ENCODE measurements at places on chromosomes 12 and 14.

GRCh38 chr12:46107591-46107990 lies 117.2 kb upstream of the SCAF11 start:
- no peak for DNase-seq

DNA sequence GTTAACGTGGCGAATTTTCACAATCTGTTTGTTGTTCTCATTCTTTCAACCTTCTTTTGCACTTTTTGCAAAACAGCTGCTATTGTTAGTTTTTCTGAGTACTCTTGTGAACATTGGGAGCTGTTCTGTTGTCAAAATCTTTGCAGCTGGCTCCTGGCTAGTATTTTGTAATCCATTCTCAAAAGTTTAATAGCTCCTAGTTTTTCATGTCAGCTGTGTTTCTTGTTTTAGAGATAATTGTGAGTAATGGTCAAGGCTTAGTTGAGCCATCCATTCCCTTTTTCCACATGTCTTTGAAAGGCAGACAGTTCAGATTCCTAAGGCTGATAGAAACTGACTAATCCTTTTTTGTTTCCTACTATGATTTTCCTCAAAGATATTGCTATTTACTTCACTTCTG lies 39.1 kb upstream of the CRADD start:
- no peak for DNase-seq

DNA sequence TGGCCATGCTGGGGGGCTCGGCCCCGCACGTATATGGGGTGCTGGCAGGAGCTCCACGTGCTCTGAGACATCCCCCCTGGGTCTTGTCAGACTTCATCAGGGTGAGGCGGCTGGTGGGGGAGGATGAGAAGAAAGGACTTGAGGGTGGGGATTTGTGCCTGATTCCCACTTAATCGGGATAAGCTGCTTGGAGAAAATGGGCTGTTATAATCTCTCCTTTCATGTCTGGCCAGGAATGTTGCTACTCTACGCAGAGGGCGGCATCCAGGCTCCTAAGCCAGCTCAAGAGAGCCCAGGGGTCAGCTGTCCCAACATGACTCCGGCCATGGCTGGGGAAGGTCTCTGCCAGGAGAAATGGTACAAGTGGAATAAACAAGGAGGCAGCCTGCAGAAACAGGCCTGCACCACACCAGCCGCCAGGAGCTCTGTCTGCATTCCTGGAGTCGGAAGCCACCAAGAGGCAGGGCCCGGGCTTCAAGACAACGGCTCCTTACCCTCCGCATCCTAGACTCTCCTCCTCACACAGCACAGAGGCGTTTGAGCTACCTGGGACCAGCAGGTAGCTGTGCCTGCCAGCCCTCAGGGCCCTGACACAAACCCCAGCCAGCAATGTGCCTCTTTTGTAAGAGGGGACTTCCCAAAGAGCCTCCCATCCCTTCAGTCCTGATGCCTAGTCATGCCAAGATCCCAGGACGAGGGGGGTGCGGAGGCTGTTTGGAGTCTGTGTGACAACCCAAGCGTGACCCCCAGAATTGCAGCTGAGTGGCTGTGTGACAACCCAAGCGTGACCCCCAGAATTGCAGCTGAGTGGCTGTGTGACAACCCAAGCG lies 195.8 kb upstream of the DIO3 start:
- no peak for DNase-seq

DNA sequence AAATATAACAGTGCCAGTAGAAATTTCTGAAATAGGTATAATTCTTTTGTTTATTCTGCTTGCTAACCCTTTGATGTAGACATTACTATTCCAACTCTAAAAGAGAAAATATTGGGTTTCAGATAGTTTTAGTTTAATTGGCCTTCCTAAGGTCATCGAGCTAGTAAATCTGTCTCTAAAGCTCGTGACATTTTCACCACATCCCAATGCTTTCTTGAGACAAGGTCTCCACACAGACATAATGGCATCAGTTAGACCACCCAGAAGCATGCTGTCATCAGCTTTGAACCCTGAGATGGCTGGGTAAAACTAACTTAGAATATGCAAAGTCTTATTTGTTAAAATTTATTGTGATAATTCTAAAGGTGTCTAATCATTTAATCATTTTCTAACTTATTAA lies 52.0 kb downstream of the PIK3C2G start:
- DNase-seq: no peak

DNA sequence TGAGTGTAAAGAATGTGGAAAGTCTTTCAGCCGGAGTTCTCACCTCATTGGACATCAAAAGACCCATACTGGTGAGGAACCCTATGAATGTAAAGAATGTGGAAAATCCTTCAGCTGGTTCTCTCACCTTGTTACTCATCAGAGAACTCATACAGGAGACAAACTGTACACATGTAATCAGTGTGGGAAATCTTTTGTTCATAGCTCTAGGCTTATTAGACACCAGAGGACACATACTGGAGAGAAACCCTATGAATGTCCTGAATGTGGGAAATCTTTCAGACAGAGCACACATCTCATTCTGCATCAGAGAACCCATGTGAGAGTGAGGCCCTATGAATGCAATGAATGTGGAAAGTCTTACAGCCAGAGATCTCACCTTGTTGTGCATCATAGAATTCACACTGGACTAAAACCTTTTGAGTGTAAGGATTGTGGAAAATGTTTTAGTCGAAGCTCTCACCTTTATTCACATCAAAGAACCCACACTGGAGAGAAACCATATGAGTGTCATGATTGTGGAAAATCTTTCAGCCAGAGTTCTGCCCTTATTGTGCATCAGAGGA lies 25.1 kb upstream of the ZNF268 start:
- DNase-seq: no peak

GRCh38 chr12:45354399-45354798 lies 138.5 kb downstream of the ANO6 start:
- DNase-seq: no peak

DNA sequence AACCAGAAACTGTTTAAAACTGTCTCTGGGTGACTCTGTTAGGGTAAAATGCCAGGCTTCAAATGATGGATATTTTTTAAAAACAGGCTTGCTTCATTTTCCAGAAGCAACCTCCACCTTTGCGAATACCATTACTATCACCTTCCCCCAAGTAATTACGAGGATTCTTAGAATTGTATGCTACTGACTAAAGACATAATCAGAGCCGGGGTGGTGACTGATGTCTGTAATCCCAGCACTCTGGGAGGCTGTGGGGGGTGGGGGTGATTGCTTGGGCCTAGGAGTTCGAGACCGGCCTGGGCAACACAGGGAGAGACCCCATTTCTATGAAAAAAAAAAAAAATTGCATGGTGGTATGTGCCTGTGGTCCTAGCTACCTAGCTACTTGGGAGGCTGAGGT lies 38.3 kb downstream of the FGD6 start:
- no peak for DNase-seq

GRCh38 chr12:93198086-93198485 lies 179.6 kb upstream of the NUDT4 start:
- no peak for DNase-seq

GRCh38 chr14:36520601-36521525 lies 831 bp upstream of the NKX2-1 start:
- no peak for DNase-seq

DNA sequence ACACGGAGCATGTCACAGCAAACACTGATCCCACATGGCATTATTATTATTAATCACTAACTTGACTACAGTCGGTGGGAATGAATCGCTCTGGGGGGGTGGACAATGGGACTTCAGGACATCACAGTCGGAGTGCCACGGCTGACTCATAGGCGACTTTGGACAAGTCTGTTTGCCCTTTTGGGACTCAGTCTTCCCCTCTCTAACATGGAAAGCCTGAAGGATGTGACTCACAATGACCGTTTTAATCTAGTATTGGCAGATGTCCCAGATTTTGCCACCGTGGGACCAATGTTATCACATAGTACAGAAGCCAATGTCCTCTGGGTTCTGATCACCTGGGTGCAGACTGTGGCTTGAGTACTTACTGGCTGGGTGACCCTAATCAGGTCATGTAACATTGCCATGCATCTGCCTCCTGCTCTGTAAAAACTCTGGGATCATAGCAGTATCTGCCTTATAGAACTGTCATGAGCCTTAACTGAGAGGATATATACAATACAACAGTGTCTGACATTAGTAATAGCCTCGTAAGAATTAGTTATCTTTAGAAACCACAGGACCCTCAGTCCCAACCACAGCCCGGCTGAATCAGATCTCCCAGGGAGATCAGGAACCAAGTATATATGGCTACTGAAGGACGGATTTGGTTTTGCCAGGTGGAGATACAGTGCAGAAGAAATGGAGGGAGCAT lies 362.6 kb downstream of the BCL11B start:
- DNase-seq: no peak

- no peak for DNase-seq
These were observed 68.9 kb downstream of the RASSF8 start for GRCh38 chr12:26027401-26027800.
